Inflammatory macrophage (primary cell): ENCODE measurements at places on chromosomes 2 and 18.

DNA sequence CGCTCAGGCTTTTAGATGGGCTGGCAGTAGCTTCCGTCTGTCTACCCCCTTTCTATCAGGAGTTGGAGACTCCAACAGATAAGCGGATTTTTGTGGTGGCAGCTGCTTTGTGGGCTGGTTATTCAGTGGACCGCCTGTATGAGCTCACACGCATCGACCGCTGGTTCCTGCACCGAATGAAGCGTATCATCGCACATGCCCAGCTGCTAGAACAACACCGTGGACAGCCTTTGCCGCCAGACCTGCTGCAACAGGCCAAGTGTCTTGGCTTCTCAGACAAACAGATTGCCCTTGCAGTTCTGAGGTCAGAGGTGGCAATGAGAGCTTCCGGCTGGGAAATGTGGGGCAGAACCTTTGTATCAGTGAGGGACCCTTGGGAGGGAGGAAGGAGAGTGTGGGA lies 14.8 kb downstream of the CAD start:
- DNase-seq, result no peak

GRCh38 chr2:43569921-43570320 lies 25.9 kb downstream of the THADA start:
- DNase-seq, result no peak

DNA sequence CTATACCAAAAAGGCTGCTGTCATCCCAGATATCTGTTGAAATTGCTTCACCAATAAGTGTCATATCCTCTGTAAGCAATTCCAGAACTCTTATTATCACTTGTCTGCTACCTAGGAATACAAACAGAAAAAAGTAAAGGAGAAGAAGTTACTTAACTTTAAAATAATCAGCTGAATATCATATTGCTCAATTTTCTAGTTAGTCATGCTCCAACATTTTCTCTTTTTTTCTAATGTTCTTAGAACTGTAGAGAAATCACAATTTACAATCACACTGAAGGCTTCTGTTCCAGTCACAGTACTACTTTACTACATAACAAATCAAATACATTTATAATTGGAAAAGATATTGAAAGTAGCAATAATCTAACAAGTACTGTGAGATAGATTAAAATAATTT lies 17.4 kb downstream of the RTTN start:
- peak; percentile 12 for DNase-seq

DNA sequence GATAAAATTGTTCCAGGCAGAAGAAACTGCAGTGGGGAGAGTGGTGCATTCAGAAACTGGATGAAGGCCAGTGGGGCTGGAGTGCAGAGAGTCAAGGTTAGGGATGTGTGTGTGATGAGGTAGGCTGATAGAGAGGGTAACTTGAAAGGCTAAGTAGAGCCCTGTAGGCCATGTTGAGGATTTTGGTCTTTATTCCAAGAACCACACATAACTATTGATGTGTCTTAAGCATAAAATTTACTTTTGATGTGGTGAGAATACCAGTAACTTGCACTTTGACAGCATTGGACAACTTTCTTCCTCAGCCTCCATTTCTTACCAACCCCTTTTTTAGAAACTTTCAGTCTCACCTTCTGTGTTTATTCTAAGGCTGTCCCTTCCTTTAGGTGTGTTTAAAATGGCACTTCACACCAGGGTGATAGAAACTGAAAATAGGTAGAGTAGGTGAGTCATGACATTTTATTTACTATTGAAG lies 22.6 kb downstream of the MTX2 start:
- DNase-seq, result no peak

- DNase-seq, result no peak
These were observed 102.2 kb downstream of the AP1S3 start for GRCh38 chr2:223735035-223735640.

- DNase-seq, result no peak
These were observed 36.0 kb downstream of the PHLPP1 start for GRCh38 chr18:62751341-62751821.

- DNase-seq, result no peak
These were observed 4.1 kb downstream of the RAB31 start for GRCh38 chr18:9712130-9712577.

DNA sequence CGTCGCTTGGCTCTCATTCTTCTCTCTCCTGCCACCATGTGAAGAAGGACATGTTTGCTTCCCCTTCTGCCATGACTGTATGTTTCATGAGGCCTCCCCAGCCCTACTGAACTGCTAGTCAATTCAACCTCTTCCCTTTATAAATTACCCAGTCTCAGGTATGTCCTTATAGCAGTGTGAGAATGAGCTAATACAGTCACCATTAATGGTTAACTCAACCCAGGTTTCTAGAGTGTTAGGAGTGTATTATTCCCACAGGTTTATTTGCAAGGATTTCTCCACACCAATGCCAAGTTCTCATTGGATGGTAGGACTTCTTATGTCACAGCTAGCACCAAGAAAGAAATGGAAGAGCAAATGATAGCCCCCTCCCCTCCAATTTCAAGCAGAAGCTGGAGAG lies 71.9 kb downstream of the DYNAP start:
- DNase-seq, result no peak

DNA sequence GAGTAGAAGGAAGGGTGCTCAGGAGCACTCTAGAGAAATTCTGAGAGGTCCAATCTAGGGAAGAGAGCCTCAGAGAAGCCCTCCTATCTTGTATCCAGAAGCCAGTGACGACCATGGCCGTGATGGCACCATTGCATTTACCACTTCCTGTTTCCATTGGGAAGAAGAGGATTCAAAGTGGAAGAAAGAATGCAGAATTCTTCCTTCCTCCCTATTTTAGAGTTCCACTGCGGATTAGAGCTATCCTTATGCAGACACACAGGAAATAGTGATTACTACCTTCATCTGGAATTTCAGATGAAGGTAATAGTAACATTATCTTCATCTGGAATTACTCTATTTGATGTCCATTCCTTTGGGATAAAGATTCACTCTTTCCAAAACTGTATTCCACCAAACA lies 45.6 kb upstream of the PCBP1 start:
- DNase-seq, result peak; percentile 25

DNA sequence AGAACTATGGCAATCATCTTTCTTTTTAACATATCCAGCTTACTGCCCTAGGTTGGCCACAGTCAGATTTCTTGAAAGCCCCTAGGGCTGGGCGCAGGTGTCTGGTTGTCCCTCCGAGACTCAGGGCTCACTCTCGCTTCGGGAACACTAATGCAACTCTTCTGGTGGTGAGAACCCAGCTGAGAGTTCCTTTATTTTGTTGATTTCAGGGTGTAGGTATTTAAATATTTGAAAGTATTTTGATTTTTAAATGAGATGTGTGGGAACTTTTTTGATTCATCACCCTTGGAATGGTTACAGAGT lies 40.7 kb downstream of the INPP4A start:
- DNase-seq, result no peak

GRCh38 chr2:127007652-127008051 lies 99.3 kb downstream of the BIN1 start:
- no peak for DNase-seq

DNA sequence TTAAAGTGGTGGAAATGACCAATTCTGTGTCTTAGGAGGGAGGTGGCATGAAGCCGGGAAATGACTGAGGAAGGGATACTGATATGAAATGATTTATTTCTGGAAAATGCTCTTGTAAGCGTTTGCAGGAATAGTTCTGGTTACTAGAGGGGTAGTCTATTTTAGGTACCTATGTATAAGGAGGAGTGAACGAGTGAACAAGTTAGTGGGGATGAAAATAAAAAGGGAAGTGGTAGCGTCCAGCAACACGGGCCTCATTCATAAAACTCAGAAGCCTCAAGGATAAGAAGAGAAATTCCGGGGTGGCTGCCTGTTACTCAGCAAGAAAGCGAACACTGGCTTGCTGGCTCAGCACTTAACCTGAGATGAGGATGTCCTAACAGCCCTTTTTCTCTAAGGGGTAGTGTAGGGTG lies 303.3 kb downstream of the NCKAP5 start:
- DNase-seq, result no peak
